Fibroblast of the conjunctiva (primary cell): ENCODE measurements at places on chromosomes 1 and 21.

DNA sequence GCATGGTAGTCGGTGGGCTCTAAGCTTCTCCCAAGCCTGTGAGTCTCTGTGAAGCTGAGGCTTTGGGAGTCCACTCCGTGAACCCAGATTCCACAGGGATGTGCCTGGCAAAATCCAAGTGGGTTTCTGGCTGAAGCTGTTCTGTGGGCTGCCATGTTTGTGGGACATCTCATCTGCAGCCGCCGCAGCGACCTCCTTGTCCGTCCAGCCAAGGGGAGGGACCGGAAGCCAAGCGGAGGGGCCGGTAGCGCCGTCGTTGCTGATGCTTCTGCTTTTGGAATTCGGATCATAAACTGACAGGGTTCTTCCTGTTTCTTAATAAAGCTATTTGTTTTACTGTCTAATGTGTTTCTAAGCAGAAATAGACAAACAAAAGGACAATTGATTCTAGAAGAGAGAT, 13.3 kb downstream of the KIF26B start:
- DNase-seq, result no peak

GRCh38 chr1:36829066-36829465, 205.2 kb downstream of the GRIK3 start:
- no peak for DNase-seq

- peak; percentile 29 for DNase-seq
Measured at GRCh38 chr21:35475762-35476161, 426.7 kb upstream of the RUNX1 start.

GRCh38 chr21:26445440-26445839, 127.6 kb downstream of the CYYR1 start:
- no peak for DNase-seq

- no peak for DNase-seq
Measured at GRCh38 chr1:241142493-241142892, 214.5 kb downstream of the RGS7 start.

DNA sequence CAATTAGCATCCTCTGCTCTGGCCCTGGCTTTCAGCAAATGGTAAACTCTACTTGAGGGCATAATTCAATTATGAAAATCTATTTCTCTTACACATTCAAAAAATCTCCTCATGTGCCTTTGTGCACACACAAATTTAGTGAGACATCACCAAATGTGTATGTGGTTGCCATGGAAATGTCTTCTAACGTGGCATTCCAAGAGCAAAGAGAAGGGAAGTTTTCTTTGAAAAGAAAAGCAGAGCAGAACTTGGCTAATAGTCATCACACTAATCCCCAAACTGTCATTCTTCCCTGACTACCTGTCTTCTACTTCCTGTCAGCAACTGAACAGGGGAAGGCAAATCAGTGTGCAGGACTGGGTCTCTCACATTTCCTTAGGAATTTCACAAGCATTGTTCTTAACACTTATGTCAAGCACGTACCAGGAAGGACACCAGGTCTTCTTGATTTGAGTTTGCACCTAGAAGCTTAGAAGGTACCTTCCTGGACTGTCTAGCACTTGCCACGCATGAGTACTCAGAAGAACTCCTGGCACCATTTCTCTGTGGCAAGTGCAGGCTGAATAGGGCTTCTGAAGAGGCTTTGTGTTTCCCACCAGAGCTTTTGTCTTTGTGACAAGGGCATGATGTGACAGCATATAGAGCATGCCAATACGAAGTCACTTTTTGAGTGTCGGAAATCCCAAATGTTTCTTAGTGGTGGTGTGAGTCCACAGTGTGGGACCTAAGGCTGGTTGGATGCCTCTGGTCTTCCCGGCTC, 32.3 kb downstream of the MAN1C1 start:
- no peak for DNase-seq

- no peak for DNase-seq
Measured at GRCh38 chr1:19529664-19530063, 44.3 kb upstream of the CAPZB start.

DNA sequence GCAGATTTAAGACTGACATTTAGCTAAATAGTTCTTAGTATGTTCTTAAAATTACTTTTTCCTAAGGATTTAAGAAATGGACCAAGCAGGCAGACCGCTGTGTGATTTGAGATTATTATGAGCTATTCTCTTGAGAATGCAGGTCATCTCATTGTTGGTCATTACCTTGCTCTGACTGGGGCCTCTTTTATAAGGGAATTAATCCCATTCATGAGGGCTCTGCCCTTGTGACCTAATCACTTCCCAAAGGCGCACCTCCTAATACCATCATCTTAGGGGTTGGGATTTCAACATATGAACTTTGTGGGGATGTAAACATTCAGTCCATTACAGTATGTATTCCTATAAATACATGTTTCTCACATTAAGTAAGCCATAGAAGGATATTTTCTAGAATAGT, 24.2 kb downstream of the OSBPL9 start:
- DNase-seq, result no peak

DNA sequence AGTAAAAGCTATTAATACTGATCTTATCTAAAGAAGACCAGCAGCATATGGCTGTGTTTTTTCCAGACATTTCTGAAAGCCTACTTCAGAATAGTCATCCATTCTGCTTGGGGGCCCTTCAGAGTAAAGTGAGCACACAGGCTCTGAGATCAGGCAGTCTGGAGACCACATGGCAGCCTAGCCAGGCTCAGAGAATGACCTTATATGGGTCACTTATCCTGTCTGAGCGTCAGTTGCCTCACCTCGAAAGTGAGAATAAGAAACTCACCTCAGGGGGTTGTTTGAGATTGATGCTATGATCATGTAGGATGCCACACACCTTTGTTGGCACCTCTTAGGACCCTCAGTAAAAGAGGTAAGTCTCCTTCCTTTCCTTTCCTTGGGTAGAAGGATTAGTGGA, 270.4 kb downstream of the GRIK1 start:
- DNase-seq, result no peak

DNA sequence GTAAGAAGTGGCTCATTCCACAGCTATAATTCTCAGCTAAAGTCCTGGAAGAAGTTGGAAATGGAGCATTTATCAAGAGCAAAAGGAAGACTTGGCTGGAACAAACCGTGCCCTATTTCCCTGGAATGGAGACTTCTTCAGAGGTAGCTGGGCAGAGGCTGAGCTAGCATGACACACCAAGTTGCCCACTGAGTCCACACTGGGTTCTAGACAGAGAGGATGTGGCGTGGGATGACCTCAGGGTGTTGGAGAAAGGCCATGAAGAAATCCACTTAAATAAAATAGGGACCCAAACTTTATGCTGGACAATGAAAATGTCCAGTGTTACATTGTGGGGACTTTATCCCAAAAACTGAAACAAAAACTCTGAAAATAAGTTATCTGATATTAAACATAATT, 116.2 kb downstream of the KCNJ6 start:
- no peak for DNase-seq

GRCh38 chr1:86998280-86998679, 83.8 kb downstream of the HS2ST1 start:
- DNase-seq, result no peak

GRCh38 chr1:119602169-119602568, 45.9 kb downstream of the ZNF697 start:
- no peak for DNase-seq

GRCh38 chr1:172699111-172699510, 40.2 kb downstream of the FASLG start:
- no peak for DNase-seq

- no peak for DNase-seq
Measured at GRCh38 chr21:45533361-45533845, 8.8 kb downstream of the SLC19A1 start.

DNA sequence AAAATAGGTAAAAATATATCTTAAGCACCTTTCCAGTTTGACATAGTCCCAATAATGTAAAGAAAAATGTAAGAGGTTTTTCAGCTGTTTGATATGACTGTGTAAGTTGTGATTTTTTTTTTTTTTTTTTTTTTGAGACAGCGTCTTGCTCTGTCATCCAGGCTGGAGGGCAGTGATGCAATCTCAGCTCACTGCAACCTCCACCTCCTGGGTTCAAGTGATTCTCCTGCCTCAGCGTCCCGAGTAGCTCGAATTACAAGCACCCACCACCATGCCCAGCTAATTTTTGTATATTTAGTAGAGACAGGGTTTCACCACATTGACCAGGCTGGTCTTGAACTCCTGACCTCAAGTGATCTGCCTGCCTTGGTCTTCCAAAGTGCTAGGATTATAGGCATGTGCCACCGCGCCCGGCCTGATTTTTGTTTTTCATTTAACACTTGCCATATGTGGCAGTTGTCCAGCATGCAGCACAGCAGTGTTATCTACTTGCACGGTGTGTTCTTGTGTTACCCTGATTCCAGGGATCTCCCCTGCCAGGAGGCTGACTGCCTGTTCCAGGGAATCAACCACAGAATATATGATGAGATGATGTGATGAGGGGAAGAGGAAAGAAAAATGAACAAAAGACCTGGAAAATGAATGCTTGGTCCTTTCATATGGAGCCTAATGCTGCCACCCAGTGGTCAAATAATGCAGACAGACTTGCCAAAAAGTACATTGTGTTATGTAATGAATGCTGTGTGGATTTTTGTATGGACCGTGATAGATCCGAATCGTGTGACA, 79.0 kb downstream of the RAVER2 start:
- peak; percentile 76 for DNase-seq

GRCh38 chr1:234881893-234882771, 246.5 kb downstream of the TOMM20 start:
- DNase-seq, result no peak

GRCh38 chr1:50139339-50140181, 30.8 kb downstream of the ELAVL4 start:
- DNase-seq, result no peak

DNA sequence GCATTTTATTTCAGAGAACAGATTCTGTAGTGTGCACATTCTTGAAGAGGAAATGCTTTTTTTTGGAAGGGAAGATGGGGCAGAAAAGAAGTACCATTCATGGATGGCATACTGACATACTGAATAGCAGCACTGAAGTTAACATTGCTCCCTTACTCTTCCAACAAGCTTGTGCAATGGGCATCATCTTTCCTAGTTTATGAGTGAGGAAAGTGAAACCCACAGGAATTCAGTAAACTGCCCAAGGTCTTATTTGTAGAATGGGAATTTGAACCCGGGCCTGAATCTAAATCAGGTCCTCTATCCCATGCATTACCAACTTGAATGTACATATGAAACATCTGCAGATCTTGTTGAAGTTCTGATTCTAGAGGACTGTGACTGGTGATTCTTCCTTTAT, 215.7 kb upstream of the FGGY start:
- no peak for DNase-seq
